ENCODE measurements at places on chromosomes 4 and X.

DNA sequence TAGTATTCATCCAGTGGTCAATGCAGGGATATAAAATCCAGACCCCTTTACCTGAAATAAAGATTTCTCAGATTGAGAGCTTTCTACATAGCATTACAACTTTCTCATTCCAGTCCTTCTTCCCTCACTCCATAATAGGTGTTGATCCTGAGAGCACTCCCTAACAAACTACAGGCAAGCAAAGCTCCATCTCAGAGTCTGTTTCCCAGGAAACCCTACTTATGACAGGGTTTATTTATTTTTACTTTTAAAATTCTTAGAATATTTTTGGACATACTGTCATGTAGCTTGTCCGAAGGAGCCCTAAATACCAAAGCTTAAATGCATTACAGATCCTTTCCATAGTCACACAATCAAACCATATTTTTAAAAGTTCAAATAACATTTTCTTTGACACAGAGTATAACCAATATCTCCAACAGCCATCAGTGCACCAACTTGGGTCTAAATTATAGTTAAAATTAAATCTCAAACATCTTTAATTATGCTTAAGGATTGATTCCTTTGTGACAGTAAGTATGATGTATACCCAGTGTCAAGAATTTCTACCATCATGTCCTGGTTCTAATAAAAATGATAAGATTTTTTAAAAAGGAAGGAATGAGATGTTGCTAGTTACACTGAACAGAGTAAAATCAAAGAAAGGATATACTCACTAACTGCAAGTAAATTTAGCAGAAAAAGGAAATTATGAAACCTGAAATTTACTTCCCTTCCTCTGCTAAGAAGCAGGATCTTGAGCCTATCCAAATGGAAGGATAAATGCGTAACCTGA, 580.4 kb upstream of the ADGRL3 start:
- DNase-seq = peak; percentile 7

DNA sequence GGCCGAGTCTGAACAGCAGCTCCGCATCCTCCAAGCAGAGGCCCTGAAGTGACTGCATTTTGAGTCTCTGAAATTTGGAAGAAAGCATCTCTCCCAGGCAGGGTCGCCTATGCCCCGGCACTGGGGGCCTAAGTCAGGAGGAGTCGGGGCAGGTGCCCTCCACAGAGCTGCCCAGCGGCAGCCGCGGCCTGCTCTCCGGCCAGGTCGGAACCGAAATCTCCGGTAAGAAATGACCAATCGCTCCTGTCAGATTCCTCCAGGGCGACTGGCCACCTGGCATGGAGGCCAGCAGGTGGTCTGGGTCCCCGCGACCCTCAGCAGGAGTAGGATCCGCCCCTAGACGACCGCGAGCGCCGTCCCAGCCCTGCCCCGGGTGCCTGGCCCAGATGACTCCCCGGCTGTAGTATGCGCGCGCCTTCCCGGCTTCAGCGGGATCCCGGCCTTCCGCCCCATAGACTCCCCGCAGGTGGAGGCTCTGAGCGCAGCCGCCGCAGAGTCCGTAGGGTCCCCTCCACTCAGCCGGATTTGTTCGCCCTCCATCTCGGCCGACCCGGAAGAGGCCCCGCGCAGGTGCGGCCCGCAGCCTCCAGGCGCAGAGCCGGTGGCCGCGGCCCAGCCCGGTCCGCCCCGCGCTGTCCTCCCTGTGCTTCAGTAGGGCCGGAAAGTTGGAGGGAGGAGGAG, 1.5 kb downstream of the NKX1-1 start:
- no peak for DNase-seq

GRCh38 chr4:181418496-181418895, 824.7 kb upstream of the TENM3 start:
- DNase-seq = no peak

- DNase-seq = no peak
Observed at GRCh38 chr4:125231661-125232060, 83.1 kb upstream of the FAT4 start.

DNA sequence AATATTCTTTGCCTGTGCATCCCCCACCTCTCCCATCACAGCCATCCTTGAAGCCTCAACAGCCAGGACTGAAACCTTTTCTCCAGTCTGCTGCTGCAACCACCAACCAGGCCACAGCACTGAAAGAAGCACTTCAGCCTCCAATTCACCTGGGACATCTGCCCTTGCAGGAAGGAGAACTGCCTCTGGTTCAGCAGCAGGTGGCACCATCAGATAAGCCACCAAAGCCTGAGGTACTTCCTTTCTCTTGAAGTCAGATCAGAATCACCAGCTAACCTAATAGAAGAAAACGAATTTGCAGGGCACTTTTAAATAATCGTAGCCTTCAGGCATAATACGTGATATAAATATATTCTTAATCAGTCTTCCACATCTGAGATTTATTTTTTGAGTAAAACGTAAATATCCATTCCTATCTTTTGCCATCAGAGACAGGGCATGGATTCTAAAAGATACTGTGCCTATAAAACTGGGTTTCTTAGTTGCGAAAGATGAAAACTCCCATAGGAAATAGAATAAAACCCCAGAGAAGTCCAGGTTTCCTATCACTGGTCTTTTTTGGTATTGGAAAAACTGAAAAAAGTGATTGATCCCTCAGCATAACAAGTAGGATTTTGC, 9.5 kb downstream of the AMBN start:
- peak; percentile 71 for DNase-seq

All from fibroblast of the aortic adventitia (primary cell).